Mammary microvascular endothelial cell (primary cell): ENCODE measurements at places on chromosomes 5 and 9. TPM values are rescaled to one million over a fixed set of nuclear protein-coding genes. Genes with fewer than 3 reads are reported as not detected.

Gene TLX3
- total RNA-seq: not detected in 2 replicates

Gene ACER2
- 7.4 and 9.1 TPM in 2 replicates for total RNA-seq

Gene RANBP17
- 2.9 and 11.9 TPM in 2 replicates for total RNA-seq

Gene AQP7
- 0.07 TPM in 1 of 2 replicates, not detected in the other for total RNA-seq

Gene PDE4D
- 12.3 and 17.8 TPM in 2 replicates for total RNA-seq

Gene CACFD1
- 2.2 and 5.0 TPM in 2 replicates for total RNA-seq

Gene PCDHB14
- total RNA-seq: 0.20 and 0.30 TPM in 2 replicates

Gene NR2F1-AS1
- total RNA-seq: 7.9 and 8.0 TPM in 2 replicates

Gene GABBR2
- 2.1 and 2.3 TPM in 2 replicates for total RNA-seq

Gene WWC1
- total RNA-seq: not detected in 2 replicates

Gene OTP
- total RNA-seq: not detected in 2 replicates

Gene ANXA2R
- 8.1 and 9.1 TPM in 2 replicates for total RNA-seq

Gene CD14
- 0.20 and 0.60 TPM in 2 replicates for total RNA-seq

Gene JMY
- 3.9 and 4.5 TPM in 2 replicates for total RNA-seq

Gene GFI1B
- not detected in 2 replicates for total RNA-seq

Gene CCDC192
- not detected in 2 replicates for total RNA-seq

Gene PIP5KL1
- total RNA-seq: 0.34 and 1.3 TPM in 2 replicates

Gene PKD2L2
- not detected in 2 replicates for total RNA-seq

Gene ZNF79
- 8.4 and 9.0 TPM in 2 replicates for total RNA-seq

Gene TMEM215
- total RNA-seq: not detected in 2 replicates

Gene IFNA2
- not detected in 2 replicates for total RNA-seq

Gene CRB2
- total RNA-seq: not detected in 2 replicates

Gene PCDHA4
- 0.05 TPM in 1 of 2 replicates, not detected in the other for total RNA-seq

Gene CD72
- total RNA-seq: not detected in 2 replicates

Gene GPR150
- 1.5 and 1.9 TPM in 2 replicates for total RNA-seq

Gene PRUNE2
- total RNA-seq: 9.7 and 15.5 TPM in 2 replicates

Gene SLC1A1
- 9.1 and 12.4 TPM in 2 replicates for total RNA-seq

Gene DIPK1B
- 151 and 161 TPM in 2 replicates for total RNA-seq

Gene SV2C
- total RNA-seq: not detected in 2 replicates

Gene SPAAR
- 26.6 and 26.8 TPM in 2 replicates for total RNA-seq

Gene CYSRT1
- total RNA-seq: 0.20 and 0.25 TPM in 2 replicates

Gene DOCK2
- 0.44 and 1.1 TPM in 2 replicates for total RNA-seq

Gene FIBCD1
- total RNA-seq: not detected in 2 replicates

Gene IL13
- total RNA-seq: not detected in 2 replicates
